ENCODE measurements at places on chromosomes 2 and 18.

GRCh38 chr18:54787121-54787520 lies 41.2 kb upstream of the RAB27B start:
- no peak overlapping the region for H3K4me3 ChIP-seq
- H3K27me3 ChIP-seq = no peaks in the 10 kb centered on the region
- DNase-seq = no peak
- no peaks in the 10 kb centered on the region for H3K36me3 ChIP-seq
- H3K27ac ChIP-seq = no peak overlapping the region

DNA sequence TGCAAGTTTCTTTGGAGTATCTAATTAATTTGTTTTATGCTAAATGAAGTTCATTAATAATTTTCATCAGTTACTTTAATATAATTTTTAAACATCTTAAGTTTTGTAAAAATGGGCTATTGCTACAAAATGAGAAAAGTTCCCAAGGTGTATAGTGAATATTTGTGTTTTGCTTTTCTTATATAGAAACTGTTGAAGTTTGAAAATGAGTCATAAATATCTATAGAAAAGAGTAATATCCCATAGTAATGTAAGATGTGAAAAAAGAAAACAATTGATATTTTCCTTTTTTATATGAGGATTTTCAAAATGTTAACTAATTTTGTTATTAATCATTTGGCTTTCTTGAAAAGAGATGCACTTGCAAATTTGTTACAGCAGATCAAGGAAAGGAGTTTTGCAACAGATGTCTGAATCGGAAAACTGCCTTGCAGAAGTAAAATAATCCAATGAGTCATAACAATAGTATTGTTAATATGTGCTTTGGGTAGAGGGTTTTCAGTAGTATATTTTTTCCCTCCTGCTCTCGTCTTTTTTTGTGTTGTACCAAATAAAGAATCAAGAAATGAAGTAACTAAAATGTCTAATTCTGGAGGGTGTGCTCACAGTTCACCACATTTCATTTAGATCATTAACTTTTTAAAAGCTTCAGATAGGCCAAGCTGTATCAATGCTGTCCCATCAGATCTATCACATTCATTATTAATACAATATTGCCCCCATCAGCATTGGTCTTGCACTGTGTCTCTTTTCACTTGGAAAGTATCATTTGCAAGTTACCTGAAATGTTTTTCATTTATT lies 15.5 kb downstream of the DUSP19 start:
- no peak for DNase-seq
- no peaks in the 10 kb centered on the region for H3K36me3 ChIP-seq
- H3K27ac ChIP-seq = no peak overlapping the region
- peaks cover 1% of the 10 kb centered on the region for H3K4me1 ChIP-seq
- no peaks in the 10 kb centered on the region for H3K27me3 ChIP-seq

GRCh38 chr2:17804358-17804757 lies 11.9 kb upstream of the MSGN1 start:
- DNase-seq = no peak
- H3K36me3 ChIP-seq = no peaks in the 10 kb centered on the region
- H3K4me1 ChIP-seq = no peaks in the 10 kb centered on the region
- H3K27me3 ChIP-seq = peaks cover 4% of the 10 kb centered on the region

DNA sequence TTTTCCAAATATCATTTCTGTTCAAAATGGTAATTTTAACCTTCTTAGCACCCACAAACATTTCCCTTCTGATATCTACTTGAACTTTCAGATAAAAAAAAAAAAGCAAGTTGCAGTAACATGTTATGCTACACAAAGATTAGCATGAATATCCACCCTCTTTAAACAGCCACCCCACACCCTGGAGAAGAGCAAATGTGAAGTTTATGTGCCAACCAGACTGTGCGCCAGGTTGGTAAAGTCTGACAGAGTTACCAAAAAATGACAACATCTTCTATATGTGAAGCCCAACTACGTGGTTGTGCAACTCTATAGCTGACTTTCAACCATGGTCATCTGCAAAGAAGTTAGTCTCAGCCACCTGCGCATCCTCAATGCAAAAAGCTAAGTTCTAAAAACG lies 62.6 kb downstream of the BCL11A start:
- H3K27me3 ChIP-seq = no peaks in the 10 kb centered on the region
- no peak overlapping the region for H3K27ac ChIP-seq
- DNase-seq = no peak
- H3K36me3 ChIP-seq = peaks cover 9% of the 10 kb centered on the region
- H3K4me1 ChIP-seq = peaks cover 12% of the 10 kb centered on the region

GRCh38 chr2:19238440-19239060 lies 119.9 kb downstream of the OSR1 start:
- H3K4me3 ChIP-seq = no peak overlapping the region
- H3K36me3 ChIP-seq = no peaks in the 10 kb centered on the region
- H3K27me3 ChIP-seq = no peaks in the 10 kb centered on the region
- DNase-seq = no peak
- H3K27ac ChIP-seq = no peak overlapping the region

DNA sequence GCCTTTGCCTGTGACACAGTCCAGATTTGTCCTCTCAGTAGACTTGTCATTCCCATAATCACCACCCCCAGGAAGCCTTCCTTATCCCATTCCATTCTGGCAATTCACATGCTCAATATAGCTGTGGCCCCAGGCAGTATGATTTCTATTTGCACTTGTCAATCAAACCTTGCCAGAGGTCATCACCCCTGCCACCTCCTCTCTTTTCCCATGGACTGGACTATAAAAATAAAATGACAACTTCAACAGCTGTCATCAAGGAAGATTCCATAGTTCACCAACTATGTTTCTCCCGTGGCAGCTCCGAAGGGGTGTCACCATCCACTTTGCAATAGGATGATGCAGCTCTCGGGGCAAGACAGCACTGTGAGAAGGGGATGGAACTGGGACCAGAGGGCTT lies 255.7 kb downstream of the CELF4 start:
- DNase-seq = no peak
- peaks cover 7% of the 10 kb centered on the region for H3K4me1 ChIP-seq
- no peak overlapping the region for H3K27ac ChIP-seq
- H3K27me3 ChIP-seq = peaks cover 3% of the 10 kb centered on the region
- H3K4me3 ChIP-seq = no peak overlapping the region

DNA sequence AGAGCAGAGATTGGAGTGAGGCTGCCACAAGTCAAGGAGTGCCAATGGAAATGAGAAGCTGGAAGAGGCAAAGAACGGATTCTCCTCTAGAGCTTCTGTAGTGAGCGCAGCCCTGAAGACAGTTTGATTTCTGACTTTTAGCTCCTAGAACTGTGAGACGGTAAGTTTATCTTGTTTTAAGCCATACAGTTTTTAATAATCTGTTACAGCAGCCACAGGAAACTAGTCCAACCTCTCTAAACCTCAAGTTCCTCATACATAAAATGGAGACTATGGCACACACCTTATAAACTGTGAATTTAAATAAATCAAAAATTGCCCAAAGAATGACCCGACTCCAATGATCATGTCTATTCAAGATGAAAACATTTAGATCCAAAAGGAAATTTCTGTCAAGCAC lies 596.5 kb downstream of the BCL11A start:
- no peak for DNase-seq
- H3K27me3 ChIP-seq = no peaks in the 10 kb centered on the region
- peaks cover 4% of the 10 kb centered on the region for H3K4me1 ChIP-seq
- H3K36me3 ChIP-seq = no peaks in the 10 kb centered on the region

GRCh38 chr2:173855661-173856060 lies 109.5 kb downstream of the SP3 start:
- DNase-seq = no peak
- H3K4me3 ChIP-seq = no peak overlapping the region
- H3K27me3 ChIP-seq = peaks cover 9% of the 10 kb centered on the region
- H3K4me1 ChIP-seq = no peaks in the 10 kb centered on the region

GRCh38 chr18:61992923-61993322 lies 100.1 kb upstream of the RNF152 start:
- no peaks in the 10 kb centered on the region for H3K36me3 ChIP-seq
- H3K4me1 ChIP-seq = no peaks in the 10 kb centered on the region
- DNase-seq = no peak
- no peak overlapping the region for H3K27ac ChIP-seq
- H3K4me3 ChIP-seq = no peak overlapping the region

DNA sequence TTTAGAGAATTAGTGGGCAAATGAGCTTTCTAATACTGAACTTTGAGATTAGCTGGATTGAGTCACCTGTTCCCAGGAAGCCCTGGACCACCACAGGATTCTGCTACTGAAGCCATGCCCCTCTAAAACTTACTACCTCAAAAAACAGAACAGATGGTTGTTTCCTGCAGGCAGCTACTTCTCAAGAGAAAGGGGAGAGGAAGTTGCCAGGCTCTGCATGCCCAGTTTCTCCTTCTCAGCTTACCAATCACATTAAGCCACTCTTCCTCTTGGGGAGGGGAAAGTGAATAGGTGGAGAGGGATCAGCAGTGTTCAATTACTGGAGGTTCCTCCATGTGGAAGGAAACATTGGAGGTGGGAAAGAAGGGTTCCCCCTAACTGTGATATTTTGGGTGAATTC lies 24.9 kb upstream of the C1GALT1C1L start:
- H3K4me1 ChIP-seq = no peaks in the 10 kb centered on the region
- H3K4me3 ChIP-seq = no peak overlapping the region
- H3K27me3 ChIP-seq = no peaks in the 10 kb centered on the region
- H3K27ac ChIP-seq = no peak overlapping the region
- H3K36me3 ChIP-seq = peaks cover 3% of the 10 kb centered on the region

DNA sequence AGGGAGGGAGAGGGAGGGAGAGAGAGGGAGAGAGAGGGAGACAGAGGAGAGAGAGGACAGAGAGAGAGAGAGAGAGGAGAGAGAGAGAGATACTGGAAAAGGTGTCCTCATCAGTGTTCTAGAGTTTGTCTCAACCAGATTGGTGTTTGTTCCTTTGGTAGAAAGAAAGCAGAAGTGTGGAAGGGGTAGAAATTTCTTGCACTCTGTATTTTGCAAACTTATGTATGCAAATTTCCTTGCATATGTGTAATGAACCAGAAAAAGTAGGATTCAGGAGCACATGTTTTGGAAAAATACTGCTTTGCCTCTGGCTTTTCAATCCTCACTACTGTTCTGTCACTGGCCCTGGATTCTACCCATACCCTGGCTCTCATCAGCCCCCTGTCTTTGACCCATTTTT lies 1.1 kb upstream of the SP140 start:
- no peaks in the 10 kb centered on the region for H3K27me3 ChIP-seq
- H3K4me3 ChIP-seq = no peak overlapping the region
- no peak for DNase-seq
- H3K4me1 ChIP-seq = peaks cover 7% of the 10 kb centered on the region
- no peak overlapping the region for H3K27ac ChIP-seq

DNA sequence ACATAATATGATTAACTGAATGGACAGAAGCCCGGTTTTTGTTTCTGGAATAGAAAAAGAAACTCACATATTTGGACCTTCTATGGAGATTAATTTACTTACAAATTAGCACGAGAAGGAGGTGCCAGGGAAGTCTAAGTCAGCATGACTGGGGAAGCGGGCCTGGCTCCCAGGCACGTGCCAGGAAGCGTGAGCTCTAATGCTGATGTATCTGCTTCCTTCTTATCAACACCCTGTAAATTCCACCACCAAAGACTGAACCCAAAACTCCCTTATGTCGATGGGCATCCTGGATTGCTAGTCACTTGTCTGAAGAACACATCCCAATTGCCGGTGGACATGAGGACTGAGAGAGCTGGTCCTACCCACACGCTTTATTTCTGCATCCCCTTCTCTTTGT lies 134.5 kb downstream of the GALNT14 start:
- H3K27me3 ChIP-seq = peaks cover 26% of the 10 kb centered on the region
- H3K36me3 ChIP-seq = no peaks in the 10 kb centered on the region
- no peak overlapping the region for H3K27ac ChIP-seq
- DNase-seq = no peak
- no peak overlapping the region for H3K4me3 ChIP-seq

DNA sequence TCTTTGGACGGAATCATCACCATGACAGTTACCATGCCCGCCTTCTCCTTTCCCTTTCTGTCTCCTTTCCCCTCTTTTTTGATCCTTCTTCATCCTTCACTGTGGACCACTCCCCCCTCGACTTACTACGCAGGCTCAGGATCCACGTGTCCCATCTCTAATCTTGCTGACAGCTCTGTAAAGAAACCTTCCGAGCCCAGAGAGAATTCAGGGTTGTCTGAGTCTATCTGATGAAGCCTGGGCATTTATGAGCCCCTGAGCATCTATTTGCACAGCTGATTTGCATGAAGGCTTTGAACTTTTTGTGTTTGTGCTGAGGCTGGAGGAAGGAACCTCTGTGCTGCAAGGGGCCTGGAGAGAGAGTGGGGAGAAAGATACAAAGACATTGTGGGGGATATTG lies 50.7 kb downstream of the CIB4 start:
- H3K4me3 ChIP-seq = no peak overlapping the region
- H3K27me3 ChIP-seq = peaks cover 57% of the 10 kb centered on the region
- no peaks in the 10 kb centered on the region for H3K36me3 ChIP-seq
- H3K4me1 ChIP-seq = peaks cover 7% of the 10 kb centered on the region
- no peak overlapping the region for H3K27ac ChIP-seq

DNA sequence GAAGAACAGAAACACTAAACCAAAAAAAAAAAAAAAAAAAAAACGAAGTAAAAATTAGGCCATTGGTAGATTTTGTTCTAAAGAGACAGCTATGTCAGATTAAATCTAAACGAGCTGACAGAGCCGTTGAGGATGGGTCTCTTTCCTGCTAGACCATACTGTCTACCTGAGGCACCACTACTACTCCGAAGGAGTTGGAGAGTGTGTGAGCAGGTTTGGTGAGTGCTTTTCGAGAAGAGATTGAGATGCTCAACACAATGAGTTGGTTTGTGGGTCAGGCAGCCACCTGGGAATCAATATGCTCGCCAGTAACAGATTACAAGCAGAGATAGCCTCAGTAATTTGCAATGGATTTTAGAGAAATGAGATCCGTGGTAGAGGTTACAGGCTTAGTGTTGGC lies 281.5 kb upstream of the EPAS1 start:
- no peak overlapping the region for H3K27ac ChIP-seq
- peaks cover 4% of the 10 kb centered on the region for H3K4me1 ChIP-seq
- DNase-seq = no peak
- H3K4me3 ChIP-seq = no peak overlapping the region
- H3K36me3 ChIP-seq = no peaks in the 10 kb centered on the region

DNA sequence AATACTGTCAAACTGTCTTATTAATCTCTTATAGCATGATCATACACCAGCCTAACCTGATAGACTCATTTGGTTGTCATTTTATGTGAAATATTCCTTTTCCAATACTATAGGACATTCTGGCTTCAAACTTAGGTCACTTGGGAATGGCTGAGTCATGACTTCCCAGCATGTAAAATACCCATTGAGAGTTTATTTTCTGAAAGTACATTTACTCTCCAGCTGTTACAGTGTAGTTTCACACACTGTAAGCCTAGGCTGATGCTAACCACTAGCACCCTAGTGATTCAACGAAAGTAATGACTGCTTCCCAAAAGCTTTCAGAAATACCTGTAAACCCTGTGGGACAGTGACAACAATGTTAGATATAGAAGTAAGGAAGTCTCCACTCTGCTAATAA lies 93.8 kb downstream of the FIGN start:
- peaks cover 8% of the 10 kb centered on the region for H3K27me3 ChIP-seq
- no peak overlapping the region for H3K27ac ChIP-seq
- peaks cover 7% of the 10 kb centered on the region for H3K4me1 ChIP-seq

Data from progenitor cell of endocrine pancreas (in vitro differentiated cells).